Activated T-cell treated with anti-CD3 and anti-CD28 coated beads, Interleukin-2, amount 50 U/mL, for 1 hour (primary cell): ENCODE measurements at places on chromosomes 2 and 18.

DNA sequence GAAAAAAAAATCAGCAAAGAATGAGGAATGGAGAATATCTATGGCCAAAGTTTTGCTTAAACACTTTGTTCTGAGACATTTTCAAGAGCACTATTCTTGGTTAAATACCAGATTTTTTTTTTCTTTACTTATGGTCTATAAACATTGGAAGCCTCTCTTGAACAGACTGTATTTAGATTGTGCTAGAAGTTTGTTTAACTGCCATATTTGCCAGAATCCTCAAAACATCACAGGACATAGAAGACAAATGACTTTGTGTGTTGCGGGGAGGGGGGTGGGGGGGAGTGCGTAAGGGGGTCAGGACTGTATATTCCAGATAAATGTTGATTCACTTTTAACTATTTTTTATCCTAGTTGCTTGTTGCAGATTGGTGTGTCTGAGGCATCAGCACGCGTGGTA, 262.0 kb downstream of the MEIS1 start:
- DNase-seq = no peak

GRCh38 chr2:189540551-189540950, 40.0 kb downstream of the SLC40A1 start:
- DNase-seq = no peak

GRCh38 chr2:69436938-69437750, at the start of gene NFU1:
NFU1 (minus strand) TSS chr2:69437435; CDS start chr2:69437422, 13 bp downstream.
- peak; percentile 86 for DNase-seq

DNA sequence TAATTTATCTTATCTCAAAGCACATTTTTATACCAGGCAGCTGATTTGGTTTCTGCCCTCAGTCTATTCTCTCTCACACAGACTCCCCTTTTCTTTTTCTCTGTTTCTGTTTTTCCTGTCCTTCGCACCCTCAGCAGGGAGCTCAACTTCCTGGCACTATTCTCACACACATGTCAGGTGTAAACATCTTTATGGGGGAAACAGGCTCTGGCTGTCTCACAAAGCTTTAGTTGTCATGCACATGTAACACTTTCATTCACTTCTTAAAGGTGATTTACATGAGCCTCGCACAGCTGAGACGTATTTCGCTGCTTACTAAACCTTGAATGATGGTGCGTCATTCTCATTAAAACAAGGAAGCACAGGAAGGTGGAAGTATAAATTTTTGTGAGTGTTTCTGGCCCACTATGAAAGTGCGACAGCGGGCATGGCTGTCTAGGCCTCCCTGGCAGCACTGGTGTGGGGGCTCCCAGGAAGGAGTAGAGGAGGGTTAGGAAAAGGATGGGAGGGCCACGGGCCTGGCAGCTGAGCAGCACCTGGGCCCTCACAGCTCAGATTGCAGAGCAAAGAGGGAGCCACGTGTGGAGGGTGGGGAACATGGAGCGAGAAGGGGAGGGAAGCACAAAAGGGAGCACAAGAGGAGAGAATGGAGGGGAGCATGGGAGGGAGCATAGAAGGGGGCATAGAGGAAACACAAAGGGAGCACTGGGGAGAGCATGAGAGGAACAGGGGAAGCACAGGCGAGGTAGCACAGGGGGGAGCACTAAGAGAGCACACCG, 46.2 kb upstream of the SNTG2 start:
- DNase-seq = no peak

DNA sequence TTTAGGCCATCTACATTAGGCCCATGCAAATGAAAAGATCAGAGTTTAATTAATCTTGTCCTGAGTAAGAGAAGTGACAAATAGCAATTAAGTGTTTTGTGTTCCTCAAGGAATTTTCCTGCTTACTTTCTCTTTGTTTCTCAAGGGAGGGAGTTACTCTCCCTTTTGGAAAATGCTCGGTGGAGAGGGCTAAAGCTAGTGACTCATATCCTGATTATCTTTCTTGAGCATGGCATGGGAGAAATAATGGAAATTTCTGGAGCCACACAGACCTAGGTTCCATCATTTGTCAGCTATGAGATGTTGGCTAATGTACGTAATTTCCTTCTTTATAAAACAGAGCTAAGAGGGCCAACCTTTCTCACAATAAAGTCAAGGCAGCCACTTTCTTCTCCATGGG, 177.1 kb downstream of the ETAA1 start:
- no peak for DNase-seq

DNA sequence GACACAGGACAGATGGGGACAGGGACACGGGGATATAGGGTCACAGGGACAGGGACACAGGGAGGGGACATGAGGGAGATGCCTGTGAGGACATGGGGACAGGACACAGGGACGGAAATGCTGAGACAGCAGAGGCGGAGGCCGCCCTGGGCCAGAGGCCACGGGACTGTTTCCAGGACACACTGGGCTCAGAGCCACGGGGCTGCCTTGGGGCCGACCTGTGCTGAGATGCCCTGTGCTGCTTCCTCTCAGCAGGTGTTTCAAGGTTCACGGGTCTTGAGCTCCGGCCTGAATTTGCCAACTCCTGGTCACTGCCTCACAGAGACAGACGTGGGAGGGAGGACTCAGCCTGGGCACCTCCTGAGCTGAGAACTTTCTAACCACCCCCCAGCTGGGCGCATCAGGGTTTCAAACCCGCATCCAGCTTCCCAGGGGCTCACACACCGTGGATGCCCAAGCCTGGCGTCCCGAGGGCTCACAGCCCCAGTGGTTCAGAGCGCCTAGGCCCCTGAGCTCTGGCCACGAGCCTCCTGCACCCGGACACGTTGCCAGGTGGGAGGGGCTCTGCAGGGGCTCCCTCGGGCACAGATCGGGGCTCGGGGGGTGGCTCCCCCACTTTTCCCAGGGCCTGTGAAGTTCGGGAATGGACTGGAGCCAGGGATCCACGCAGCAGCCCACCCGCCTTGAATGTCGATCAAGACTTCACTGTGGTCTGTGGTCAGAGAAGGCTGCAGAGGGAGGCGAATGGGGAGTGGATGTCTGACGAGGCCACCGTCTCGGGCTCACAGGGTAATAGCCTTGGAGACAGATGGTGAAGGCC, 64.1 kb downstream of the SLC66A2 start:
- DNase-seq = no peak

DNA sequence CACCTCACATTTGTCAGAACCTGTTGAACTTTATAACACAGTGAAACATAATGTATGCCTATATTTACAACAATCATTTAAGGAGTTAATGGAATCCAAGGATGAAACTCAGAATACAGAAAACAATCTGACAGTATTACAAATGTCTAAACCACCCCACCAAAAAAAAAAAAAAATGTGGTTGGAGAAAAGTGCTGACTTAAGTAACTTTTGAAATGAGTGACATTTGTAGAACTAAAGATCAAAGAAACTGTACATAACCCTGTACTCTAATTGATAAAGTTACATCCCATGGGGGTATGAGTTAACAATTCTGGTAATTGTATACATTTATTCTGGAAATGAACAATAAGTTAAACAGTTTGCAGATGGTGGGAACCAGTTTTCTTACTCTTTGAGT, 372.1 kb upstream of the TMEFF2 start:
- no peak for DNase-seq

DNA sequence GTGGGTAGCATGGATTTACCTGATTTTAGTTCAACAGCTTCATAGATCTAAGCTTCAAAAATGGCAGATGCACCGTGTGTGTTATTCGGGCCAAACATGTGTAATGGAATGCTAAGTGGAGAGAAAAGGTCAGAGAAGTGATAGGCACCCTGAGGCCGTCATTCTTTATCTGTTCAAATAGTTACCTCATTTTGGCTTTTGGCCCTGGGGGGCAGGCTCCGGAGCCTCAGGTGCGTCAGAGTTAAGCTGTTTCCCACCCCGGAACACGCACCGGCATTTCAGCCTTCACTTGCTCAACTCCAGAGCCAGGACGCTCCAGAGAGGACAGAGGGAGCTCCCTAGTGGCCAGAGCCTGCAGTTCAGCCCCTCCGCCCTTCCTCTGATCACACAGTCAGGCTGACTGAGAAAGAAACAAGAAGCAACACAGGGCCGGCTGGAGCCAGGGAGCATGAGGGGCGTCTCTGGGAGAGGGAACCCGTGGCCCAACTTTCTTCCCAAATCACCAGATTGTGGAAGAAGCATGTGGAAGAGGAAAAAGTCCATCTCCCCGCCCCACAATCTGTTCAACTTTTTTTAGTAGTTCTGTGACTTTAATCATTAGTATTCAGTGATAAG, 135.2 kb upstream of the EPC2 start:
- peak; percentile 83 for DNase-seq

GRCh38 chr2:180334514-180334913, 327.4 kb upstream of the CWC22 start:
- DNase-seq = no peak

DNA sequence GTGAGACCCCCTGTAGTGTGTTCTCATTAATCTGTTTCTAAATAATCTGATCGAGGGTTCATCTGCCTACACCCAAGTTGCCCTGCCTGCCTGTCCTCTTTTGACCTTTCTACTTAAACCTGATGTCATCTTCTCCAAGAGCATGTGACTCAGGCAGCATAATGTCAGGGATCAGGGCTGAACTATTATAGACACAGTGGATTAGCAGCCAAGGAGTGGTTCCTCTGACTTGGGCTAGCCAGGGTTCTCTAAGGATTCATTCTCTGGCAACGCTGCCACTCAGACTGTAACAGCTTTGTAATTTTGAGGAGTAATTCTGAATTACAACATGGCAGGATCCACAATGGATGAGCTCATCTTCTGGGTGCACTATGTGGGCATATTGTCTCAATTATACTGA, 124.0 kb downstream of the MDH1 start:
- no peak for DNase-seq

- no peak for DNase-seq
These were observed 49.2 kb upstream of the DAPL1 start for GRCh38 chr2:158745866-158746382.

- DNase-seq = no peak
These were observed 23.3 kb downstream of the GLS start for GRCh38 chr2:190903693-190904450.

- DNase-seq = no peak
These were observed 26.9 kb upstream of the DNMT3A start for GRCh38 chr2:25368660-25369059.

- no peak for DNase-seq
These were observed 1223.1 kb upstream of the ZEB2 start for GRCh38 chr2:145743011-145743410.

GRCh38 chr2:241652722-241653121, 15.2 kb downstream of the ATG4B start:
- DNase-seq = no peak

DNA sequence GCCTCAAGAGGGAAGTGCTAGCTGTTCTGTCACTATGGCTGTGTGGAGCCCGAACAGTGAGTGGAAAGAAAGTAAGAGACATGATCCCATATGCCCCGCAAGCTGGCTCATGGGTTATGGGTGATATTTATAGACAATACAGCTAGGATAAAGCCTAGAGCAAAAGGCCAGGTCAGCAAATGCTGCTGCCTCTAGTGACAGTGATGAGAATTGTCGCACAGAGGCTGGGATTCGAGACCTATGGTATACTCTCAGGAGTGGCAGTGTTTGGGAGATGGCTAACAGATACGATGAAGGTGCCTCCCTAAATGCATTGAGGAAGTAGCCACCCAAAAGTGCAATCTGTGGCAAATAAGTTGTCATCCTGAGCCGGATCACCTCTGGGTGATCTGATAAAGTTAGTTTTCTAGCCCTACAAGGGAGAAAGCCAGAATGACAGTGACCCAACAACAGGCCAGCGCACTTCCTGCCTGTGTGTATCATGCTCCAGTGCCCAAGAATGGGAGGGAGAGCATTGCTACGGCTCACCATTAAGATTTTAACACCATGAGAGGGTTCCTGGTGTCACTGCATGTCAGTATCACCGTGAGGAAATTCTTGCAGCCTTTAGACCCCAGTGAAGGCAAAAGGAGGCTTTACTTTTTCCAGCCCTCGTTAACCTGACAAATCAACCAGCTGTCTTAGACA, 92.2 kb upstream of the TGFA start:
- no peak for DNase-seq

DNA sequence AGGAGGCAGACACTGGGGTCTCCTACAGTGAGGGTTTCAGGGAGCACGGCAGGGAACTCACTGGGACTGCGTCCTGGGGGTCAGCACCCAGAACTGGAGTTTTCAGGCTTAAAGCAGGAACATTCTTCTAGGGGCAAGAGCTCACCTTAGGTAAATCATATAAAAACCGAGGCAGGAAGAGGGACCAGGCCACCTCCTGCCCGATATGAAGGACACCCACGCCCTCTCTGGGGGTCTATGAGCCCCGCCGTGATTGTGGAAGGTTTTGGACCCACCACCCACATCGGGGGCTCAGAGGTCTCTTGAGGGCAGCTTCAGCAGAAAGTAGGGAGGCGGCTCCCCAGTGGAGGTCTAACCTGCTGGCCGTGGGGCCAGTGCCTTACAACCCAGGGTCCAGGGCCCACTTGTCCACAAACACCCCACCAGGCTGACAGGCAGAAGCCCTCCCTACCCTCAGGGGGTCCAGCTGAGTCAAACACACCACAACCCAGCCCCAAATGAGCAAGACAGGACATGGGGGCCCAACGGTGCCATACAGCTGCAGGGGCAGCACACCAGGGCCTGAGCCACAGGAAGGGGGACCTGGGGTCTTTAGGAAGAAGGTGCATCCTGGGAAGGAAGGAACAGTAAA, 25.3 kb downstream of the CROCC2 start:
- DNase-seq = no peak

GRCh38 chr2:199975273-199975895, 20.0 kb downstream of the MAIP1 start:
- DNase-seq = no peak

DNA sequence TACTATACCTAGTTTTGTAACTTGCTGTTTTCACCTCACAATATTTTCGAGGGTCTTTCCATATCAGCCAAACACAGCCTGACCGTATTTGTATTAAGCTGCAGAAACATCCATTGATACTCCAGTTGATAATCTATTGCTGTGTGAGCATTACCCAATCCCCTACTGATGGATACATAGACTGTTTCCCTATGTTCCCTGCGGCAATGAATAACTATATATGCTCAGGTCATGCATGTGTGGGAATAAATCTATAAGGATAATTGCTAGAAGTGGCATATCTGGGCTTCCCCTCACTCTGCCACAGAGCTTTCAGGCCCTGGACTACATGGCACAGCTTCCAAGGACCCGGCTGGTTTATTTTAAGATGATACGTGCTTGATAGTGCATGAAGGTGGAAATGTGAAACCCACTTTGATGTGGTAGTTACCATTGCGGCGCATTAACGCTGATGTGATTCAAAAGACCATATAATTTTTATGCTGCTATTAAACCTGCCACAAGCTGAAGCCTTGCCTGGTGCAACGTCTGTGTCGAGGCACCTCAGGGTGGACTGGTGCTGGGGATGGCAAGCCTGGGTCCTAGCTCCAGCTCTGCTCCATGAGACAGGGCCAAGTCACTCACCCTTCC, 130.8 kb upstream of the MSH6 start:
- no peak for DNase-seq

GRCh38 chr18:79790996-79791972, 6.5 kb upstream of the KCNG2 start:
- no peak for DNase-seq
